Type B pancreatic cell (in vitro differentiated cells): ENCODE measurements at places on chromosomes 12 and 14. TPM values are rescaled to one million over a fixed set of nuclear protein-coding genes. Genes with fewer than 3 reads are reported as not detected.
A peak's percentile ranks its signal among the peaks of the same experiment; 100 is the strongest.

DNA sequence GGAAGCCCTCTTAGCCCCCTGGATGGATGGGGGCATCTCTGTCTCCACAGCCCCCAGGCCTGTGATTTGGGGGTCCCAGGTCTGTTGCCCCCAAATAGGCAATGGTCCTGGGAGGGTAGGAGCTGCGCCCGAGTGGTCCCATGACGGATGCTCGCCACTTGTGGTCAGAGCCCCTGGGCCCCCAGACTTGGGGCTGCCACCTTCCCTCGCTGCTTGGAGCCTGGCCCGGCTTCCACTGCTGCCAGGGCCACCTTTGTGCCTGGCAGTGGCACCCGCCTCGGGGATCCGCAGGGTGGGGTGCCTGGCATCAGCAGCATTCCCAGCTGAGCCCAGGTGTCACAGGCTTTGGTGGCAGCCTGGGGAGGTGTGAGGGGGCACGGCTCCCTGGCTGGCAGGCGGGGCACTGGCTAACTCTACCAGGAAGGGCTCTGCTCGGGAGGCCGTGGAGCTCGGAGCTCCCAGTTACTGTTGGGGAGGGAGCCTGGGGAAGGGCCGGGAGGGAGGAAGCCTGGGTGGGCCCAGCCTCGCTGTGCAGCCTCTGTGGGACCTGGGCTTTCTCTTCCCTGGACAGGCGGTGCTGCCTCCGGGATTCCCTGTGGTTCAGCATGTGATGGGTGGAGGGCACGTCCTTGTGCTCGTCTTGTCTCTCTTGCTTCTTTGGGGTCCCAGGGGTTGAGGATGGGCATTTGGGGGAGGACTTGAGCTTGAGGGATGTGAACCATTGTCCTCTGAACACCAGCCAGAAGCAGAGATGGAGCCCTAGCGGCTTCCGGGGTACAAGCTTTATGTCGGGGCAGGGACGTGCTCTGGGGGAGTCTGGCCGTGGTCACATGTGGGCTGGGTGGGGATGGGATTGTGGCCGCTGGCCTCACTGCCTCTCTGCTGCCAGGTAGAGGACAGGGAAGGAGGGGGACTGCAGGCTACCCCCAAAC lies 5.4 kb downstream of the KIF26A start:
- no peaks in the 10 kb centered on the region for H3K36me3 ChIP-seq
- DNase-seq: no peak
- H3K27ac ChIP-seq: no peak overlapping the region

GRCh38 chr14:105838591-105839424 lies 312.4 kb downstream of the TMEM121 start:
- no peaks in the 10 kb centered on the region for H3K36me3 ChIP-seq
- H3K27me3 ChIP-seq: no peaks in the 10 kb centered on the region
- peak; percentile 65 for DNase-seq

GRCh38 chr12:25959071-25959961 lies 834 bp downstream of the RASSF8 start:
- H3K36me3 ChIP-seq: peaks cover 37% of the 10 kb centered on the region
- peak overlapping the region; percentile 94 for H3K27ac ChIP-seq
- H3K27me3 ChIP-seq: peaks cover 3% of the 10 kb centered on the region
- H3K4me3 ChIP-seq: peak overlapping the region; percentile 96
- peaks cover 12% of the 10 kb centered on the region for H3K4me1 ChIP-seq
- no peak for DNase-seq

DNA sequence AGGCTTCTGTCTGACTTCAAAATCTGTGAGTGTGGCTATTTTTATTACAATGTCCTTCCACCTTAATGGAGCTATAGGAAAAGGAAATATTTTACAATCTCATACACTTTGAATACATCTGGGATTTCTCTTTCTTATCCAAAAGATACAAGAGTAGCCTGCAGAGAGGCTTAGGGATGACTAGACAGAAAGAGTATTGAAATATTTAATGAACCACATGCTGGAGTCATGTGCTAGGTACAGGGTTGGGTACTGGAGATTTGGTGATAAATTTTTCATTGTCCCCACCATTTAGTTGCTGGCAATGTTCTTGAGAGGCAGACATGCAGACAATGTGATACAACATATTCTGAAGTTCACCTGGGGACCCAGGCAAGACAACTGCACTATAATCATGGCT lies 126.0 kb downstream of the PPFIA2 start:
- H3K27me3 ChIP-seq: no peaks in the 10 kb centered on the region
- no peaks in the 10 kb centered on the region for H3K36me3 ChIP-seq
- DNase-seq: no peak
- no peak overlapping the region for H3K27ac ChIP-seq
- H3K4me1 ChIP-seq: no peaks in the 10 kb centered on the region
- H3K4me3 ChIP-seq: no peak overlapping the region

DNA sequence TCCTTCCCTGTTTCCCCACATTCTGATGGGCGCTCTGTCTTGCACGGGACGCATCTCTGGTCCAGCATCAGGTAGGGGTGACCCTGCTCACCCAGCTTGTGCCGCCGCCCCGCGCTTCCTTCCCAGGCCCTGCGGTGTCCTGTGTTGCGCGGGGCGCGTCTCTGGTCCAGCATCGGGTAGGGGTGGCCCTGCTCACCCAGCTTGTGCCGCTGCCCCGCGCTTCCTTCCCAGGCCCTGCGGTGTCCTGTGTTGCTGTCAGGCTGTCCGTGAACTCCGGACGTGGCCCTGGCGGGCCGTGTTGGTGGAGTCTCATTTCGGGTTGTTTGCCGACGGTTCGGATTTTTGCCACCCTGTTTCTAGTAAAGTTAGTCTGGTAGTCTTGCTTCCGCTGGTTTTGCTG lies 6.8 kb downstream of the FBRSL1 start:
- H3K4me1 ChIP-seq: peaks cover 36% of the 10 kb centered on the region
- peak overlapping the region; percentile 17 for H3K4me3 ChIP-seq
- no peak for DNase-seq
- peak overlapping the region; percentile 41 for H3K27ac ChIP-seq
- H3K27me3 ChIP-seq: no peaks in the 10 kb centered on the region

DNA sequence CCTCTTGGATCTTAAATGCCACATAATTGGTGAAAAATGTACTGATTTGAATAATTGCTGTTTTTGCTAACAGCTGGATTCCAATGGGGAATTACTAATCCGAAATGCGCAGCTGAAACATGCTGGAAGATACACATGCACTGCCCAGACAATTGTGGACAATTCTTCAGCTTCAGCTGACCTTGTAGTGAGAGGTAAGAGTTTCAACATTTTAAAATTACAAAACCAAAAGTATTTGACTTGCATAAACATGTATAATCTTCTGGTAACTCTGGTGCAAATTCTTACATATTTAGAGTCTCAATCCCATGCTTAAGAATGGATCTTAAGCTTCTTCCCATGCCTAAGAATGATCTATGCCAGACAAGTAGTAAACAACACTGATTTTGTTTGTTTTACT lies 229.1 kb upstream of the PDZRN4 start:
- H3K4me1 ChIP-seq: no peaks in the 10 kb centered on the region
- H3K4me3 ChIP-seq: no peak overlapping the region
- no peak overlapping the region for H3K27ac ChIP-seq

GRCh38 chr14:74592476-74593201 lies 19.4 kb downstream of the LTBP2 start:
- no peak overlapping the region for H3K4me3 ChIP-seq
- no peak for DNase-seq
- H3K36me3 ChIP-seq: no peaks in the 10 kb centered on the region
- no peak overlapping the region for H3K27ac ChIP-seq

- H3K4me3 ChIP-seq: no peak overlapping the region
- DNase-seq: no peak
- no peaks in the 10 kb centered on the region for H3K27me3 ChIP-seq
- no peak overlapping the region for H3K27ac ChIP-seq
- H3K36me3 ChIP-seq: peaks cover 31% of the 10 kb centered on the region
Observed at GRCh38 chr14:89163031-89163636, 253.9 kb downstream of the FOXN3 start.

DNA sequence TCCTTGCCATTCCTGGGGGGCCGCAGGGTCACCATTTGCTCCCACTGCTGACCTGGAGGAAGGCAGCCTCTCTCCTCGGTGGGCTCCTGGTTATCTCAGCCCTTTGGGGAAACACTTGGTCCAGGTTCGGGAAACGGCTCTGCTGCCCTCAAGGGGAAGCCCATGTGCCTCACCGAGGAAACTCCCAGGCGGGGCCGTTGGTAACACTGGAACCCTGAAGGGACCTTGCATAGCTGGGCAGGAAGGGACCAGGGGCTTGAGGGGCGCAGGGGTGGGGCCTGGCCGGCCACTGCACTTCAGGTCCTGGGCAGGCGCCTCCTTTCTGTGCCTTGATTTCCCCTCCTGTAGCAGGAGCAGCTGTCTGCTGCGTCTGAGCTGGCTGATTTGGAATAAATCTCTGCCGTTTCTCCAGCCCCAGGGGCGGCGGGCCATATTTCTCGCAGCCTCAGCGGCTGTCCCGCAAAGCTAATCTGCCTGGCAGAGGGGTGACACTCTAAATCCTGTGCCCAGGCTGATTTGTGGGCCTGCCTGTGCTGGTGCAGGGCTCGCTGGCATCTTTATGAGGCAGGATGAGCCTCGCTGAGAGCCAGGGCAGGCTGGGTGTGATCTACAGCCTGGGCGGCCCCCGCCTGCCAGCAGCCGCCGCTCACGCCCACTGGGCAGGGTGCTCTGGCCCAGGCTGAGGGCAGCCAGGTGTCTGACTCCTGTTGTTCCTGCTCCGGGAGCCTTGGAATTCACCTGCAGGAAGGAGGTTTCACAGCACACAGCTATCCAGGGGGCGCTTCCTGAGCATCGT lies 49.7 kb downstream of the KIF26A start:
- peaks cover 3% of the 10 kb centered on the region for H3K27me3 ChIP-seq
- DNase-seq: no peak
- no peak overlapping the region for H3K27ac ChIP-seq
- peaks cover 7% of the 10 kb centered on the region for H3K4me1 ChIP-seq
- no peak overlapping the region for H3K4me3 ChIP-seq

DNA sequence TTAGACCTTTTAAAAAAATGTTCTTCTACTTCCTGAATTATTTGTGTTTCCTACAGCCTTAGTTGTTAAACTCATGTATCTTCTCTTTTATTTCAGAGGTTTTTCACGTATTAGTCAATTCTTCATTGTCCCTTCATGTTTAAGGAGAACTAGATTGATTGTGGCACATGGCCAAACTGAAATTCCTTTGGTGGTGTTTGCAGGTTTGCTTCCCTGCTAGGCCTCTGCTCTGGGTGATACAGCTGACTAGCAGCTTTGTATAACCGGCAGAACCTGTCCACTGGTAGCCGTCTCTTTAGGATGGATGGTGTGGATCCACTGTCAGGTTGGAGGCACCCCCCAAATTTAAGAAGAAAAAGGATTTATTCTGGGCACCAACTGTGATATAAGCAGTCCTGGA lies 262.1 kb downstream of the FBXL14 start:
- no peaks in the 10 kb centered on the region for H3K27me3 ChIP-seq
- peak overlapping the region; percentile 81 for H3K27ac ChIP-seq
- peaks cover 58% of the 10 kb centered on the region for H3K36me3 ChIP-seq
- peaks cover 5% of the 10 kb centered on the region for H3K4me1 ChIP-seq
- H3K4me3 ChIP-seq: peak overlapping the region; percentile 62

DNA sequence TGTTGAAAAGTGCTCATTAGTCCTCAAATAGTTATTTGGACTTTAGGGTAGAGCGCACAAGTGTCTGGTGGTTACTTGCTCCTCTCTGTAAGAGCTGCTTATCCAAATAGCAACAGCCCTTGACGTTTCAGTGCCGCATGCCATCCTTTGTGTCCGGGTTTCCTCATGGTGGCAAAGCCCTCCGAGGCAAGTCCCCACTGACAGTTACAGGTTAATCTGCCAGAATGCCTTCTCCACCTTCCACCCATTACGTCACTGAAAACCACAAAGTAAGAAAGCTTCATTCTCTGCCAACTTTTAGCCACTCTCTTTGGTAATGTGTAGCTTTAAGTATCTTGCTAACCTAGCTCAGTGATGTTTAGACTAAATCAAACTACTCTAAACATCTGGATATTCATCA lies 78.6 kb downstream of the POLR3B start:
- H3K27ac ChIP-seq: no peak overlapping the region
- no peak overlapping the region for H3K4me3 ChIP-seq
- H3K4me1 ChIP-seq: peaks cover 4% of the 10 kb centered on the region
- peaks cover 18% of the 10 kb centered on the region for H3K36me3 ChIP-seq
- DNase-seq: no peak
- H3K27me3 ChIP-seq: no peaks in the 10 kb centered on the region

- H3K4me1 ChIP-seq: no peaks in the 10 kb centered on the region
- H3K27ac ChIP-seq: no peak overlapping the region
- DNase-seq: no peak
- H3K4me3 ChIP-seq: no peak overlapping the region
- no peaks in the 10 kb centered on the region for H3K36me3 ChIP-seq
- no peaks in the 10 kb centered on the region for H3K27me3 ChIP-seq
Observed at GRCh38 chr12:41039461-41039860, 148.7 kb upstream of the PDZRN4 start.

DNA sequence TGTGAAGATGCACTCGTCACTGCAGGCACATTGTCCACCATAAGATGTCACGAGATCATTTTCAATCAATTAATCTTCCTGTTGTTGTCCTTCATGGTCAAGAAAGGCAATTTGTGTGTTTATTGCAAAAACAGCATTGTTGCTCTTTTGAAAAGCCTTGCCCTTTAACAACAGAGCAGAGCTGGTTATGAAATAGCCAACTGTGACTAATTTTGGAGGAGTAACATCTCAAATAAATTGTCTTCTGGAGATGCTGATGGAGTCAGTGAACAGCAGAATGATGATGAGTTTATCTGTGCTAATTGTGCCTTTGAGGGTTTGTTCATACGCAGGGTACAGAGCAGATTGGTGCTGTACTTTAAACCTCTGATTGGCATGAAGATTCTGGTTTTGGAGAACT lies 88.3 kb upstream of the E2F7 start:
- peaks cover 6% of the 10 kb centered on the region for H3K4me1 ChIP-seq
- H3K36me3 ChIP-seq: no peaks in the 10 kb centered on the region
- no peak overlapping the region for H3K27ac ChIP-seq
- DNase-seq: no peak

Gene GLT8D2
- 0.59 and 19.8 TPM in 2 replicates for total RNA-seq

Gene RASAL1
- total RNA-seq: 0.58 and 2.7 TPM in 2 replicates

Gene FOXN4
- 2.0 and 2.6 TPM in 2 replicates for total RNA-seq

Gene CD27
- total RNA-seq: not detected in 2 replicates
